Kidney (tissue), 22 donors: ENCODE measurements at places on chromosomes 13 and 19. TPM values are rescaled to one million over a fixed set of nuclear protein-coding genes. Genes with fewer than 3 reads are reported as not detected.

The CYP2A7 gene
- total RNA-seq, result not detected

The NLRP4 gene
- total RNA-seq, result 0.06 TPM

The ADGRE3 gene
- 0.25 TPM for total RNA-seq

The SPART gene
- total RNA-seq, result 66.1 TPM

The DKKL1 gene
- total RNA-seq, result 0.57 TPM

The ADGRE2 gene
- total RNA-seq, result 10.4 TPM

The FFAR2 gene
- total RNA-seq, result 0.22 TPM

The FXYD5 gene
- total RNA-seq, result 84.5 TPM

The ZNF793 gene
- total RNA-seq, result 12.9 TPM
